ENCODE measurements at places on chromosomes 6 and 20. TPM values are rescaled to one million over a fixed set of nuclear protein-coding genes. Genes with fewer than 3 reads are reported as not detected.

DNA sequence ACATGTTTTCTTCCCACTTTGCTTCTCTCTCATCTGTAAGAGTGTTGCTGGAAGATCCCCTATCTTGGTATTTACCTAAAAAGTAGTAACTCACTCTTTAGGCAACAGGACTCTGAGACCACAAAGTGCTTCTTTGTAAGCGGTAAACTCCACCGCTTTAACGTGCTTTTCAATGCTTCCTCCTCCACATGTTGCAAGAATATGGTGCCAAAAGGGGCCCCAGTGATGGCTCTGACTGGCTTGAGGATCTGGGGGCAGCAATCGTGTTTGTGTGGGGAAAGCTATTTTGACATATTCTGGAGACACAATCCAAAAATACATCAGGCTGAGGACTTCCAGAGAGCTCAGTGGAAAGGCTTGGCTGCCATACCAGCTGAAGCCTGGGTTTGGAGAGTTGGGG, 12.4 kb upstream of the CPNE5 start:
- DNase-seq, result no peak

- DNase-seq, result no peak
Measured at GRCh38 chr6:168091381-168092264, 12.6 kb upstream of the FRMD1 start.

GRCh38 chr6:16318538-16318937, 80.2 kb downstream of the GMPR start:
- DNase-seq, result no peak

- DNase-seq, result no peak
Measured at GRCh38 chr6:108638993-108639392, 78.3 kb downstream of the FOXO3 start.

DNA sequence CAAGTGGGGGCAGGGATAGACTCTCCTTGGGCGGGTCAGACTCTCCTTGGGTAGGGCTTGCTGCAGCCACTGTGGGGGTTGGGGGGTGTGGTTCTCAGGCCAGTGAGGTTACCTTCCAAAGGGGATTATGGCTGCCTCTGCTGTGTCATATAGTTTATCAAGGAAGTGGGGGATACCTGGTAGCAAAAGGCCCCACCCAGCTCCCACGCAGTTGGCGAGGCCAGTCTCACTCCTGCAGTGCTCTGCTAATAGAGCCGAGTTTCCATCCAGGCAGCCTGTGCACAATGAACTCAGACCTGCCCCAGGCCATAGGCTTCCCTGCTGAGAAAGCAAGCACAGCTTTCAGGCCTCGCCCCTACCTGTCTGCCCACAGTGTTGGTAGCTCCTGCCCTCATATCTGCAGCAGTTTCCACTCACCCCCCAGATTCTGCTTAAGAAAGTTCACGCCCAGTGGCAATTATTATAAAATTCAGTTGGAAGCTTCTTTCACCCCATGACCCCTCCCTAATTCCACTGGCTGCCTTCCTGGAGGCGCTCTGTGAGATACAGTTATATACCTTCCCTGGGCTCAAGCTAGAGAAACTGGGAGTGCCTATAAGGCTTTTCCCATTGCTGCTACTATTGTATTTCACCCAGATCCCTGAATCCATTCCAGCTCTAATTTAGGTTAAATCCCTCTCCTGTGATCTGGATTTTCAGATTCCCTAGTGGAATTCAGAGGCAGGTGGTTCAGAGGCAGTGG, 56.1 kb downstream of the HDDC2 start:
- DNase-seq, result no peak

DNA sequence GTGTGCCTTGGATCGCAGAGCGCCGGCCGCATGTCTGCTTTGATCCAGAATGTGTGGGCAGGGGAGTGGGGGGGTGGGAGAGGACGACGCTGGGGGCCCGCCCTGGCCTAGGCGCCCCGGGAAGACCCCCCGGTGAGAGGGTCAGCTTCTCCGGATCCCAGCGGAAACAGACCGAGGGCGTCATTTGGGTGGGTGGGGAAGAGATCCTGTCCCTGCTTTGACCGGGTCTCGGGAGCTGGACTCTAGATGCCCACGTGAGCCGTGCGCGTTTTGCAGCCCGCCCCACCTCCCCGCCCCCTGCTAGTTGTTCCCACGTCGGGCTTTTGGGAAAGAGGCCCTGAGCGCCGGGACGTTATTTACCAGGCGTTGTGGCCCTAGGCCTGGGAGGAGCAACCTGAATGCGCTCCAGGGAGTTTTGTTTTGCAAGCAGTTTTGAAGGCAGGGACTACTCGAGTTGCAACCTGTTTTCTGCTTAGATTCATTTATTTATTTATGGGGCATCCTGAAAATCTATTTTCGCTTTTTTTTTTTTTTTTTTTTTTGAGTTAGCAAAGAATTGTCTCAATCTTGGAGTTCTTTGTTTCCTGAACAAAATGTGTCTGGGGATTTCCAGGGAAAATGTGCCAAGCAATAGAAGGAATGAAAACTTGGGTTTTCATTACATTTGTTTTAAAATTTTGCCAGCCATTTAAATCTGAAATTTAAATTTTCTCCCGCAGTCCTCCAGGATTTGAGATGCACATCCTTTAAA, 1.6 kb downstream of the DSP start:
- DNase-seq, result no peak

Gene PRSS35
- polyA plus RNA-seq, result 48.6 TPM

DNA sequence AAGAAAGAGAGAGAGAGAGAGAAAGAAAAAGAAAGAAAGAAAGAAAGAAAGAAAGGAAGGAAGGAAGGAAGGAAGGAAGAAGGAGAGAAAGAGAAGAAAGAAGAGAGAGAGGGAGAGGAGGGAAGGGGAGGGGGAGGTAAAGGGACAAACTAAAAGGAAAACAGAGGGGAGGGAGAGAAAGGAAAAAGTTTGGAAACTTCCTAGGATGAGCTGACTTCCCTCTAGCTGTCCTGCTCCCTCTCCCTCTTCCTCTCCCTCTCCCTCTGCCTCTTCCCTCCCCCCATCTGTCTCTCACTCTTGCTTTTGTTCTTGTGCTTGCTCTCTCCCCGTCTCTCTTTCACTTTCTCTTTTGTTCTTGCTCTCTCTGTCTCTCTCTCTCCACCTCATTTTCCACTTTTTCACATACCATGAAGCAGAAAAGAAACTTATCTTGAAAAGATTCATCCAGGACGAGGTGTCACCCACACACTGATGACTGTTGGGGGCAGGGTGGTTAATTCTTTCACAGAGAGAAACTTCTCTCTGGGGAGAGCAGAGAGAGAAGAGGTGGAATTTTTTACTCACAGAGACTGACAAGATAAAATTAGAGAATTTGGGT, 56.4 kb upstream of the DUSP22 start:
- no peak for DNase-seq

GRCh38 chr20:48531505-48531904, 296.3 kb downstream of the PREX1 start:
- no peak for DNase-seq

DNA sequence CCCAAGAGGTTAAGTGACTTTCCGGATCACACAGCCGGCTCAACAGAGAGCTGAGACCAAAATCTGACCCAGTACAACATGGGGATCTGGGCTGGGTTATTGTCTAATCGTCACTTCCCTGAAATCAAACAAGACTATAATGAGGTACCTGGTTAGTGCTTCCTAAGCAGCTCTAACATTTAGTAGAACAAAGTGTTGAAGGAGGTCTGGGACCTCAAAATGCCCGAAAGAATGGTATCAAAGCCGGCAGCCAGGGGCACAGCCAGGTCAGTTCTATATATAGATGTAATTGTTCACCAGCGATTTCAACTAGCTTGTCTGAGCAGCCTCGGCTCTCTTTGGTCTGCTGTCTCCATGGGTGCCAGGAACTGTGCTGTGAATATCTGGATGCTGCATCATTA, 245.5 kb upstream of the ECI2 start:
- no peak for DNase-seq

DNA sequence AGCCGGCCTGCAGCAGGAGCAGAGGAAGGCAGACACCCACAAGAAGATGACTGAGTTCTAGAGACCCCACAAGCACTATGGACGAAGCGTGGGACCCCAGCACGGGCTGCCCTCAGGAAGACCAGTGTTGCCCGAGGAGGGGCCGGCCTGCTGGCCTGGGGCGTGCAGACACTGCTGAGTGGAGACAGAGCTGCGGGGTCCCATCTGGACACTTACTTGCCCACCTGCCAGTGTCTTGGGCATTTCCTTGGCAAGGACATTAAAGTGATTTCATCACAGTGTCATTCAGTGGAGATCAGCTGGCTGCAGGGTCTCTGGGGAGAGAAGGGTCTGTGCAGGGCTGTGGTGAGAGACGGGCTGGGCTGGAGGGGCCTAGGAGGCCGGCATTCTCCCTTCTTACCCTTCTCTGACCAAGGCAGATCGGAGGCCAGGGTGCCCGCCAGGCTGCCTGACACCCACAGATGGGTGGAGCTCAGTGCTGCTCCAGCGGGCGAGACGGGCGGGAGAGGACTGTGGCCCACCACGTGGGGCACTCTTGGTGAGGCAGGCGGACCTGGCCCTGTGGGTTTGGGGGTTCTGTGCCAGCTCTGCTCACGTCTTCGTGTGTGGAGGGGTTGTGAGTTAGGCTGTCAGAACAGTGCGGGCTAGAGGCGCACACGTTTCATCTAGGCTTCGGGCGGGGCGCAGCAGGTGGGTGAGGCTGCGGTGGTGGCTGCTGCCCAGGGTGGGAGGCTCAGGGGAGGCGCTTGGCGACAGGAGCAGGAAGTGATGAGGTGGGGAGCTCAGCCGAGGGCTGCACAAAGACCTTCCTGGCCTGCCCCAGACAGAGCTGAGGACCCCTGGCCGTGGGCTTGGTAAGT, at the start of gene LIME1:
Gene LIME1 (plus strand): TSS at position 806 of the 860 bp plus-strand sequence. CDS start 886 bp downstream, outside the sequence.
- DNase-seq, result no peak

Gene BPIFB2
- not detected for polyA plus RNA-seq

- no peak for DNase-seq
Measured at GRCh38 chr20:38217791-38218565, 42.6 kb downstream of the KIAA1755 start.

Gene RSPH3
- 16.0 TPM for polyA plus RNA-seq

GRCh38 chr6:68891419-68891818, 256.3 kb downstream of the ADGRB3 start:
- DNase-seq, result no peak

- DNase-seq, result no peak
Measured at GRCh38 chr6:37903351-37904340, 84.1 kb downstream of the ZFAND3 start.

GRCh38 chr6:83883240-83883639, 23.8 kb downstream of the CYB5R4 start:
- DNase-seq, result no peak

GRCh38 chr20:13131688-13132087, 89.4 kb upstream of the ISM1 start:
- DNase-seq, result no peak

DNA sequence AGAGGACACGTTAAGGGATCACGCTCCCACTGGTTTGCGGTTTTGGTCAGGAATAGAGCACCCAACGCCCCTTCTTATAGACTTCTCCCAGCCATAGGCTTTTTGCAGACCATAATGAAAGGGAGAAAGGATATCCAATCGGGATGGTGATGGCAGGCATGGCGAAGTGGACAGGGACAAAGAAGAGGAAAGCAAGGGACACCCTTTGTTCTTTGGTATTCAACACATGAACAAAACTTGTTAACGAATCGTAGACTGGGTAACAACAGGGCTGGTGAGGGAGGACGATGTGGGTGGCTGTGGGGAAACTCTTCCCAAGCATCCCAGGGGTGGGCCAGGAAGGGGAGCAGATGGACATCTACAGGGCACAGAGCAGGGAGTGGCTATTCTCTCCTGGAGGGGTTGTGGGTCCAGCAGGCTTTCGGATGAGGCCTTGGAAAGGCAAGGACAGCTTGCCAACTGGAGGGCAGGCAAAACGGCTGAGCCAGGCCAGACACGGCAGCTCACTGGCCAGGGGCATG, 1.4 kb upstream of the HSP90AB1 start:
- DNase-seq, result no peak

DNA sequence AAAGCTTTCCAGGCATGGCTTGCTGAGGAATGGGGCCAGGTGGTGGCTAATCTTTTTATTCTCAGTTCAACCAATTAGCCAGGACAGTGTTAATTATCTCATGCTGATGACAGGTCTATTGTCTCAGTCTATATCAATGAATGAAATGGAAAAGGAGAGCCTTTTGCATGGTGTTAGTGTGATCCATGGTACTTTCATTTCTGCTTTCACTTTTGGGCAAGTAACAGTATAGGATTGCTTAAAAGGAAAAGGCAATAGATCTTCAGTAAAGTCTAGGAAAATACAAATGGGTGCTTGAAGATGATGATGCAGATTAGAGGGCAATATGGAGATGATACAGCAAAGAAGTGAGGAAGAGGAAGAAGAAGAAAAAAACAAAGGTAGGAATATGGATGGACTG, 430.3 kb downstream of the TFAP2A start:
- DNase-seq, result no peak

DNA sequence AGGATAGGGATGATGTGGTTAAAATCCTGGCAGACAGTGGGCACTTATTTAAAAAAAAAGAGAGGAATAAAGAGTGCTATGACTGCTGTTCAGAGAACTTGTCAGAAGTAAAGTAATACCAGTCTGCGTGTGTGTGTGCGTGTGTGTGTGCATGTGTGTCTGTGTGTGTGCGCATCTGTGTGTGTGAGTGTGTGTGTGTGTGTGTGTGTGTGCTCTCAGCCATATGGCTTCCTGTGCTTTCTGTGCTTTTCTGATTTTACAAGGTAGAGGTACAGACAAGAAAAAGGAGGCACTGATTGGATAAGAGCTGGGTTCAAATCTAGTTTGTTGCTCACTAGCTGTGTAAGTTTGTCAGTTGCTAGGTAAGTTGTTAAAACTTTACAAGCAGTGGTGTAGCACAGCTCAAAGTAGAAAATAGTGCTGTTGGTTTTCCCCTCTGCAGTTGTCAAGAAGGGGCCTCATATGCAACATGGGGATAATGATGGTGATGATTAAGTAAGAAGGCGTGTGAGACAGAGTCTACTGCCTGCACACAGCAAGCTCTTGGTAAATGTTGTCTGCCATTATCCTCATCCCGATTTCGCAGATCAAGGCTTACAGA, 155.3 kb upstream of the ZNF217 start:
- no peak for DNase-seq

Gene TRIM31
- not detected for polyA plus RNA-seq

GRCh38 chr6:84460491-84460890, 233.0 kb upstream of the CEP162 start:
- DNase-seq, result no peak

- no peak for DNase-seq
Measured at GRCh38 chr6:150841697-150842096, 23.8 kb upstream of the MTHFD1L start.

Gene DDR1
- polyA plus RNA-seq, result 169 TPM

- DNase-seq, result no peak
Measured at GRCh38 chr6:113481458-113481857, 375.7 kb upstream of the MARCKS start.

Gene POM121L2
- polyA plus RNA-seq, result not detected

GRCh38 chr6:20056350-20056992, 155.8 kb downstream of the MBOAT1 start:
- DNase-seq, result peak; percentile 64

DNA sequence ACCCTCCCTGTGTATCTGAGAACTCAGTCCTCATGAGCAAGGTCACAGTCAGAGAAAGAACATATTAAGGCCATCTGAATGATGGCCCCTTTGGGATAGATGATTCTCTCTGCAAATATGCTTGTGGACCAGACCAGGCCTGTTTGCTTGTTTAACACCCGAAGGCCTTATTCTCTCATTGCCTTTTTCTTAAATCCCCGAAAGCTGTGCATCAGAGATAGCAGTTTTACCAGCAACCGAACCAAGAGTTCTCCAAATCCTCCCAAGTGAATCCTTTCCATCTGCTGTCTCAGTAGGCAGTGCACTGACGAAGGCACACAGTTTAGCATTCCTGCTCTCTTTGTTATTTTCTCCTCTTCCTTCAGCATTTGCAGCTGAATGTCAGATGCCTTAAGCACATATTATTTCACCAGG, 79.8 kb downstream of the TRMT6 start:
- no peak for DNase-seq
